ENCODE measurements at places on chromosomes 3 and 15.
A peak's percentile ranks its signal among the peaks of the same experiment; 100 is the strongest.

- no peak for DNase-seq
Observed at GRCh38 chr3:46986055-46986730, 6.7 kb downstream of the NBEAL2 start.

DNA sequence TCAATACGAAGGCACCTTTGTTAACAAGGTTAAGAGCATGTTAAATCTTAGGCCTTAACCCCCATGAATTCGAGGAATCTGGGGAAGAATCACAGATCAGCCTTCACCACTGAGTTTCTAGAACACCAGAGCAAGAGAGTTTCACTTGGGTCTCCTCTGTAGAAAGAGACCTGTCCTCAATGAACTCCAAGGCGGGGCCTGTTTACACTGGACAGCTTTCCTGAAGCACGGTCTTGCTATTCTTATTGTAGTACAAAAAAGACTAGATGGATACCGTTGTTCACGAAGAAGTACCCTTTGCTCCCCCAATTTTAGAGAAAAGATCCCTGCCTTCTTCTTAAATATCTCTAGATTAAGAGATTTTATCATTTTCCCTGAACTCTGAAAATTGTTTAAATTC is 64.9 kb downstream of the USF3 start:
- no peak for DNase-seq

DNA sequence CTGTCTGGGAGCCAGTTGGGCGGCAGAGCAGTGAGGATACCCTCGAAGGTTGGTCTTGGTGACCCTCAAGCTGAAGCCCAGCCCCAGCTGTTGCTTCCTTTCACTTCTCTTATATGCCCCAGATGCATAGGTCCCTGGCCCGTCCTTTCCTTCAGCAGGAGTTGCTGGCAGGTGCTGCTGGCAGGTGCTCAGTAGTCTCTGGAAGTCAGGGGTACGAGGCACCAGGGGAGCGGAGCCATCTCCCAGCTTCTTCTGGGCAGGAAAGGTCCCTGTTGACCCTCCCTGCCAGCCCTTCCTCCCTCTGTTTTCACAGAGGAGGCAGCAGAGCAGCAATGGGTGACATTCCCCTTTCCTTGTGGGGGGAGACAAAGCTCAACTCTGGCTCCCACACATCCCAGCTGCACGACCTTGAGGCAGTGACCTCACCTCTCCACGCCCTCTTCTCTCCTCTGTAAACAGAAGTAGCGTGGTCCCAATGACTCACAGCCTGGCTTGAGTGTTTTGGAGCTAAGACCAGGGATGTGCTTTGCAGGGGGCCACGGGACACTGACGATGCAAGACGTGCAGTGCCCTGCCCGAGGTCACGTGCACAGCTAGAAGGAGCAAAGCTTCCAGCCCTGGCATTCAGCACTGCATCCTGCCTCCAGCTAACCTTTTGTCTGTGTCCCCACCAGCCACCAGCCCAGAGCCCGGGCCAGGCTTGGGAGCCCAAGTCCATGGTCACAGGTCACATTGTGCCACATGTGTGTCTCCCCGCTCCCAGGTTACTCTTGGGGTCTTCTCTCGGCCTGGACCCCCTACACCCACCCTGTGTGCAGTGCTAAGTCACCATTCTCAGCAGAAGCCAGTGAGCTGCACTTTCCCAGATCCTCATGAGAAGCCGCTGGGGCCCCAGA is 49.7 kb downstream of the SLC6A6 start:
- DNase-seq: no peak

GRCh38 chr15:83308671-83309070 is 24.2 kb upstream of the BNC1 start:
- no peak for DNase-seq

DNA sequence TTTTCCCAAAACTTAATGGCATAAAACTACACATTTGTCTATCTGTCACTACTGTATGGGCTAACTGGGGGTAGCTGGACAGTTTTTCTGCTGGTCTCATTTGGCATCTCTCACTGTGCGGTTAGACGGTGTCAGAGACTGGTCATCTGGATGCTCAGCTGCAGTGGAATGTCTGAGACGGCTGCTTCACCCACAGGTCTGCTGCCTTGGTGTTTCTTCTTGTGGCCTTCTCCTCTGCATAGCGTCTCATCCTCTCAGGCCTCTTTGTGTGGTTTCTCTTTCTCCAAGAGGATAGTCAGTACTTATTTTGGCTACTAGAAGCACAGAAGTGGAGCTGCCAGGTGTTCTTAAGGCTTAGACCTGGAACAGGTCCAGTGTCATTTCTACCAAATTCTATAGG is 35.9 kb upstream of the GOLGA6L9 start:
- DNase-seq: no peak

DNA sequence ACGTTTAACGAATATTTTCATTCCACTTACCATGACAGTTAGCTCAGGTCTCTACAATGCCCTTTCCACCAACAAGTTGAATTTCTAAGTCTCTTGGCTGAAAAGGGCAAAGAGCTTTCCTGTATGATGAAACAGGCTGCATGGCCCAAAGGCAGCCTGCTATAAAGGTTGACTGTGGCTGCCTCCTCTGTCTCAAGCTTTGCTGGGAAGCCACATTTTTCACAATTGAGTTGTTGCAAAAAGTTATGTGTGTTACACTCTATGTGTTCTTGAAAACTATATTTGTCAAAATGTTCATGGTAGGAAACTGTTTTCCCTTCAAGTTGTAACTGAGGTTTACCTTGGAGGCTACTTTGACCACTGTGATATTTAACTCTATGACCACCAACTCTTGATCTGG is 49.5 kb downstream of the DZIP1L start:
- DNase-seq: no peak

GRCh38 chr15:37142371-37142770 is 42.0 kb upstream of the MEIS2 start:
- no peak for DNase-seq

GRCh38 chr3:11328196-11328945 is 56.2 kb downstream of the ATG7 start:
- DNase-seq: no peak

GRCh38 chr3:158453865-158454264 is 117.1 kb upstream of the MLF1 start:
- DNase-seq: no peak

GRCh38 chr15:68252925-68253534 is 23.5 kb upstream of the CLN6 start:
- DNase-seq: peak; percentile 85

- peak; percentile 76 for DNase-seq
Observed at GRCh38 chr15:78247911-78248310, 13.5 kb upstream of the ACSBG1 start.

DNA sequence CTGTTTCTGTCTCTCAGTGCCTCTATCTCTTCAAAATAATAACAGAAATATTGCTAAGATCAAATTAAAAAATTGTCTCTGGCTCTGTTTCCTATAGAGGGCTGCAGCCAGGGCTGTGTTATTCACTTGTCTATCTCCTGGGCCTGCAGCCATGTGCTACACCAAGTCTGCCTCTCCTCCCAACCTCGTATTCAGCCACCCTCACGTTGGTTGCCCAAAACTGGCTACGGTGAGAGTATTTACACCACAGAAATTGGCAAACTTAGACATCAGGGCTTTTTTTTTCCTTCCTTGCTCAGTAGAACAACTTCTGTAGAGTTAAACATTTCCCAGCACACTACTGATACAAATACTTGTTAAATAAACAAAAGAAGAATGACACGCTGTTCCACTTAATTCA is 320.9 kb upstream of the ICE2 start:
- no peak for DNase-seq

- no peak for DNase-seq
Observed at GRCh38 chr3:158509891-158510290, 61.1 kb upstream of the MLF1 start.

DNA sequence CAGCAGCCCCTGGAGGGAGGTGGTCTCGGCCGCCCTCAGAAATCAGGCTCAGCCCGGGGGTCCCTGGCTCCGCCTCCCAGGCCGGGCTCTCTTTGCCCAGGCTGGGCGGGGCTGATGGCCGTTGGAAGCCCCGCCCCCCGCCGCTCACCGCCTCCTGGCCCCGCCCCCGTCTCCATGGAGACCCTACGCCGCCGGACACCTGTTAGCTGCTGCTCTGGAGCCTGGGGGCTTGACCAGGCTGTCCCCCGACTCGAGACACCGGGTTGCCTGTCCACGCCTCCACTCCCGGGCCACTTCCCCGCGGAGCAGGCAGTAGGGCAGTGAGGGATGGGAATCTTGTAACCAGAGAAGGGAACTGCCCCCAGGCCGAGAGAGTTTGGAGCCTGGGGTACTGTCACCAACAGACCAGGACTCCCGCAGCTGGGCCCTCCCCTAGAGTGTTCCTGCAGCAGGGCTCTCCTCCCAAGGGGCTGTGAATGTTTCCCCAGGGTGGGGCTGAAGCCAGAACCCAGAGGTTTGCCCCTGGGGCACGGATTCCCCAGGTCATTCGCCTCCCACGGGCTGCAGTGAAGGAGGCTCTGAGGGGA is 27.8 kb upstream of the RPL32 start:
- peak; percentile 50 for DNase-seq

GRCh38 chr3:176867681-176868663 is 329.3 kb downstream of the TBL1XR1 start:
- peak; percentile 27 for DNase-seq

DNA sequence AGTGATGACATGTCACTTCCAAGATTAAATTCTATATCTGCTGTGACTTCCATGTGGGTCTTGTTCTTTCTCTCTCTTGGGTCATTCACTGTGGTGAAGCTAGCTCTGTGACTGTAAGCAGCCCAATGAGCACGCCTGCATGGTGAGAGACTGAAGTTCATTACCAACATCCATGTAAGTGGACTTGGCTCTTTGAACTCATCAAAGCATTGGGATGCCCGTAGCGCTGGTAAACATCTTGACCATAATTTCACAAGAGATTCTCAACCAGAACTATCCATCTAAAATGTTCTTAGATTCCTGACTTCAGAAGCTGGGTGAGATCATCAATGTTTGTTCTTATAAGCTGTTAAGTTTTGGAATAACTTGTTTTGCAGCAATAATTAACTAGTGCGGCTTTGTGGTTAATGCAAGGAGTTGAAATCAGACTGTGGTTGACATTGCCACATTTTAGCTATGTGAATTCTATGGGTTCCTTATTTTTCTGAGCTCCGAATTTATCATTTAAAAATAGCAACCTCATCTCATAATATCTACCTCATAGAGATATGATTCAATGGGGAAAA is 31.6 kb upstream of the LRRC3B start:
- DNase-seq: no peak

DNA sequence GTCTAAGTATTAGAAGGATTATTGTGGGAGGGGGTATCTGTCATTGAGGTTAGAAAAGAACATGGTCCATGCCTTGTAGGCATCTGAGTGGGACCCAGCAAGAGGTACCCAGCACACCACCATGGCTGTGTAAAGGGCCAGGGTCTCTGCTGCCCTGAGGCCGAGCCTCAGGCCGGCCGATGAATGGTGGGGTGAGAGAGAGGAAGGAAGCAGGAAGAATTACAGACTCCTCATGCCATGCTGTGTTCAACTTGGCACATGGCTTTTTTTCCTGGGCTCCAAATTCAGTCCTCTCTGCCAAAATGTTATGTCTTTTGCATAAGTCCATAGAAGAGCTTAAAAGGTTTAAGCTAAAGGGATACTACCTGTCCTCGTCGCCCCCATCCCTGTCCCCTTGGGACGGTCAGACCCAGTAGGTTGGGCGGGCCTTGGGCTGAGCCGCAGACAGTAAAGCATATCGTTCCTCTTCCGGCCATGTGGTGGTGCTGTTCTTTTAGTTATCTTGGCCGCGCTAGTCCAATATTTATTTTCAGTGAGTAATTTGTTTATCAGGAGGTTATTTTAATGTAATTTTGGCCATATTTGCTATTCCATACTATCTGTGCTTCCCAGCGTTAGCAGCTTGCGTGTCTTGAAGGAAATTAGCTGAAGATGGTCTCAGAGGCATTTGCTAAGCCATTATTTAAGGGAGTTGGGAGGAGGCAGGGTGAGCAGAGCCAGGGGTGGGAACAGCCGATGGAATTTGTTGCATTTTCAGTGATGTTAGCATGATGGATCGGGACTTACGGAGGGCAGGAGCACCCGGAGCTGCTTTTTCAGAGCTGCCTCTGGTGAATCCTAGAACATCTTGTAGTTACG is 152.4 kb downstream of the AGBL1 start:
- DNase-seq: peak; percentile 75

GRCh38 chr15:67175643-67176071 is 78.8 kb downstream of the AAGAB start:
- DNase-seq: no peak

DNA sequence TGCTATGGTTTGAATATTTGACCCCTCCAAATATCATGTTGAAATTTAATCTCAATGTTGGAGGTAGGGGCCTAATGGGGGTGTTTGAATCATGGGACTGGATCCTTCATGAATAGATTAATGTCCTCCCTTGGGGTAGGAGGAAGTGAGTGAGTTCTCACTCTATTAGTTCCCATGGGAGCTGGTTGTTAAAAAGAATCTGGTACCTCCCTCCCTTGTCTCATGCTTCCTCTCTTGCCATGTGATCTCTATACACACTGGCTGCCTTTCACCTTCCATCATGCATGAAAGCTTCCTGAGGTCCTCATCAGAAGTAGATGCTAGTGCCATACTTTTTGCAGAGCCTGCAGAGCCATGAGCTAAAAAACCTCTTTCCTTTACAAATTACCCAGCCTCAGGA is 177.7 kb upstream of the MCTP2 start:
- no peak for DNase-seq

GRCh38 chr3:131114256-131114655 is 87.6 kb downstream of the NEK11 start:
- no peak for DNase-seq

GRCh38 chr15:98529205-98530145 is 118.9 kb upstream of the IGF1R start:
- DNase-seq: peak; percentile 17

DNA sequence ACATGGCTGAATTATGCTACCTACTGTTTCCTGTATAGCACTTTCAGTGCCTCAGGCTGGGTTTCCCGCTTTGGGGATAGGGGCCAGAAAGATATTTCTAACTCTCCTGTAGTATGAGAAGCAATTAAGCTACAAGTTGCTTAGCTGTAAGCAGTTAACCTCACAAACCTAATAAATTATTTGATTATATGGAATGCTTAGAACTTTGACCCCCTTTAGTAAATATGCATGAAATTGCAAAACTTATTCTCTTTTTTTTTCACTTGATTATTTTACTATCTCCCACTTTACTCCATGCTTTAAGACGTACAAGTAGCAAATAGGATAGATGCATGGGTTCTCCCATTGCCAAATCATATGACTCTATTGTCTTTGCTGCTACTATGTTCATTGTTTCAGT is 27.5 kb upstream of the CHMP2B start:
- DNase-seq: no peak

- DNase-seq: no peak
Observed at GRCh38 chr3:31958701-31959152, 22.3 kb downstream of the OSBPL10 start.

All from NCI-H82 (cell line).